Suppressor macrophage treated with lipopolysaccharide for 1 hour (primary cell): ENCODE measurements at places on chromosomes 2 and 18.

DNA sequence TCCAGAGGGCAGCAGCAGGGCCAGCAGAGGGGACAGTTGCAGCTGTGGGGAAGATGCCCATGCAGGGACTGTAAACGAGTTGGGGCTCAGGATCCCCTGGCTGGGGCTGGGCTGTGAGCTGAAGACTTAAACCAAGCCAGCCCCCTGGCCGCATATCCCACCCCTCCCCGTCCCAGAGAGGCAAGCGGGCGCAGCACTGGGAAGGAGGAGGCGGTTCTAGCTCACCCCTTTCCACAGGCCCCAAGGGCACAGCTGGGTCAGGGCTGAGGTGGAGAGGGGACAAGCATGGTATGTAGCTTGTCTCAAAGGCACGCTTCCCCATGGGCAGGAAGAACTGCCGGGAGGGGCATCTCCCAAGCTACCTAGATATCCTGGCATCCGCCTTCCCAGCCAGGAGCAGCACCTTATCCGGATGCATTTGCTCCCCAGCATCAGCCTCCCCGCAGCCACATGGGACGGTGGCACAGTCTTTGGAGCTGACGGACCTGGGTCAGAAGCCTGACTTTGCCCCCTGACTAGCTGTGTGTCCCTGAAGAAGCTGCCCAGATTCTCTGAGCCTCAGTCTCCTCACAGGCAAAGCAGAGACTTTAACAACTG lies 75.9 kb downstream of the TFCP2L1 start:
- DNase-seq: no peak

DNA sequence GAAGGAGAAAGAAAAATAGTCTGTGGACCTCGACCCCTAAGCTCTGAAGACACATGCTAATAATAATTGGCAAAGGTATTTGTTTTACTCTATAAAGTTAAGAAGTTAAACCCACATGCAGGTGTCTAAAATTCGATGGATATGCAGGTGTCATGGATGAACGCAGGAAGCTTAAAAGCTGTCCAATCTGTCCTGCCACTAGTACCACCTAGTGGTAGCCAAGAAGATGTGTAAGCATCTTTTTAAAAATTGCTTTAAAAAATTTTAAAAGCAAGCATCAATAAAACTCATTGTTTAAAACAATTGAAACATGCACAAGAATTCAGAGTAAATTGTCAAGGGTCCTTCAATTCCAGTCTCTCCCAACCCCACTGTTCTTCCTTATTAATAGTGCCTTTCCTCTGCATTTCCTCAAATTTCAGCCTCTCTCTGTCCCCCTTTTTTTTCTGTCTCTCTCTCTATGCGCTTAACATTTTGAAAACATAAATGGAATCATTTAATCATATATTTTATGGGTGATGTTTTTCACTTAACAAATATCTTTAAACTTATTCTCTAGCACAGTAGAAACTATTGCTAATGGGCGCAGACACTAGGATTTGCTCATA lies 30.6 kb upstream of the PPP3R1 start:
- DNase-seq: peak; percentile 29

- DNase-seq: no peak
Observed at GRCh38 chr18:28248653-28249052, 71.7 kb upstream of the CDH2 start.

GRCh38 chr2:98036349-98037000 lies 40.7 kb upstream of the TMEM131 start:
- no peak for DNase-seq

DNA sequence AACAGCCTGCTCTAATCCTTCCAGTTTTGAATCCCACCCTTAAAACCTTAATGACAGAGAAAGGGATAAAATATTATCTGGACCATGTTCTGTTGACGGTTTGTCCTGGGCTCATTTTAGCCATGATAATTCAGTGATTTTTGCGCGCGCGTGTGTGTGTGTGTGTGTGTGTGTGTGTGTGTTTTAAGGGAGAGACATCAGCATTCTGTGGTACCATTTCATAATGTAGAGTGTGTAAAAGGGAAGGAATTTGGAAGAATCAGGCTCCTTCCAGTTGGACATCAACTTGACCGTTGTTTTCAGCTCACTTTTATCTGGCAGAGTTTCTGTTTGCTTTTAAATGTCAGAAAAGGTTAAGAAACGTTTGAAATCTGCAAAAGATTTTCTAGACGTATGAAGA lies 535.5 kb downstream of the TNS1 start:
- DNase-seq: no peak

DNA sequence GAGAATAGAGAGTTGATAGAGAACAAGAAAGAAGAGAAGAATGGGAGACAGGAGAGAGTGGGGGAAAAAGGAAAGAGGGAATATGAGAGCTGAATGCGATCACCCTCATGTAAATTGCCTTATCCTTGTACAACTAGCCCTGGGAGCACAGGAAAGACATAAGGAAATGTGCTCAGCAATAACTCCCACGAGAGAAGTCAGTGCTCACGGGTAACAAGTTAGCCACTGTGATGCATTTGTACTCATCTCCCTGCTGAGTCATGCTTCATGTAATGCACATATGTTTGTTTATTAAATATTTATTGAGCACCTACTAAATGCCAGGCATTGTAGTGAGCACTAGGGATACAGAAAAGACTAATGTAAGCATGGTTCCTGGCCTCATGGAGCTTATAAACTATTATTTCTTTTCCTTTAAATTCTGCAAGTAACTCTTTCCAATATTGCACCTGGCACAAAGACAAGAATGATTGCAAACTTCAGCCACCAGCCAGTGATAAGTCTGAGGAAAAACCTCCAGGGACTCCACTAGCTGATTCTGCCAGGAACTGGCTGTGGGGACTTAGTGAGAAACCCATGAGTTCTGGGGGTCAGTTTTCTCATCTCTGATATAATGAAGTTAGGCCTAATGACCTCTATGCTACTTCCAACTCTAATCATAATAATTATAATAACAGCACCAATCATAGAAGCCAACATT lies 124.1 kb downstream of the LNPK start:
- no peak for DNase-seq

- DNase-seq: no peak
Observed at GRCh38 chr2:218020966-218021535, 18.3 kb upstream of the TNS1 start.

- DNase-seq: no peak
Observed at GRCh38 chr2:184444217-184444616, 154.1 kb upstream of the ZNF804A start.

DNA sequence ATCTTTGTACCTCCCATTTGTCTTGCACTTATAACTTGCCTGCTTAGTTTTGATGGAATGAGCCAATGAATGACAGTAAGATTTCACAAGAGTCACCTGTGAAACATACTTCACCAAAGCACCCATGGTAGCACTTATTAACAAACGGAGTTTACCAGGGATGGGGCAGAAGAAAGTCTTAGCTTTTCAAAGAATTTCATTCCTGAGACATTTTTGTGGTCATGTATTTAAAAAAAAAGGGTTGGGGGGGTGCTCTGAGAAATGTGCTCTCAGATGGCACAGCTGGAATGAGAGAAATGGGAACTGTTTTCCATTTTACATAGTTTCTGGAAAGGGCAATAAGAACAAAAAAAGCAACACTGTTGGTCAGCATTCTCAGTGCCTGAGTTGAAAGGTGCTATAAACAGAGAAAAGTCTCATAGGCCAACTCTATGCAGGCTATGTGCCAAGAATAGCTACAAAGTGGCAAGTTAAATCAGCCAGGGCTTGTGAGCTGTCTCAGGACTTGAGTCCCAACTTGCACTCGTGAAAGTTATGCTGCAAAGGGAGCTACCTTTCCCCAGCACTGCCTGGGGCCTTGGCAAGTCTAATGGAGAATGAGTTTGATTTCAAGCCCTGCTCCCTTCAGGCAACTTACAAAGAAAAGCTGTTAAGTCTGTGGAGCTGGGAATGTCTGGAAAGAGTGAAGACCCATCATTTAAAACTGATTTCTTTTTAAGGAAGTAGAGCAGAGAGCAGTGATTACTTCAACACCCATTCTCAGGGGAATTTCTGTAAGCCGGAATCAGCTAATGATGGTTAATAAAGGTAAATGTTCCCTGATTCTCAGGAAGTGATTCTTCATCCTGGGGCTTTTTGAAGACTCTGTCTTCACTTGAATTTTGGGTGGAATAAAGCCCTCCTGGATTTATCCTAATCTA lies 170.6 kb downstream of the SLC8A1 start:
- no peak for DNase-seq

DNA sequence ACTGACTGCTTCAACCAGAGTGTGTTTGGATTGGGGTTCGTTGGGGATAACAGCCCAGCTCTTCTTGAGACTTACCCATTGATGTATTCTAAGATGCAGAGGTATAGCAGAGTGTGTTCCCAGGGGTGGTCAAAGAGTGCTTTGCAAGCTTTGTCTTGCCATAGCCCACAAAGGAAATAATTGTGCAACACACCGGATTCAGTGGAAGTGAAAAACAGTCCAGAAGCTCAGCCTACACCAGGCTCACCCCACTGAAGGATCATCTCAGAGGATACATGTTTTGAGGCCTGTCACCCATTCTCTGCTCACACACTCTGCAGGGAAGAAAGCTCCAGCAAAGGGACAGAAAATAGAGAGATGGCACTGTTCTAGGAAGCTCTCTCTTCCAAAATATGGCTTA lies 9.6 kb downstream of the CACNB4 start:
- DNase-seq: peak; percentile 43

GRCh38 chr2:191705084-191705483 lies 27.1 kb downstream of the NABP1 start:
- DNase-seq: no peak

DNA sequence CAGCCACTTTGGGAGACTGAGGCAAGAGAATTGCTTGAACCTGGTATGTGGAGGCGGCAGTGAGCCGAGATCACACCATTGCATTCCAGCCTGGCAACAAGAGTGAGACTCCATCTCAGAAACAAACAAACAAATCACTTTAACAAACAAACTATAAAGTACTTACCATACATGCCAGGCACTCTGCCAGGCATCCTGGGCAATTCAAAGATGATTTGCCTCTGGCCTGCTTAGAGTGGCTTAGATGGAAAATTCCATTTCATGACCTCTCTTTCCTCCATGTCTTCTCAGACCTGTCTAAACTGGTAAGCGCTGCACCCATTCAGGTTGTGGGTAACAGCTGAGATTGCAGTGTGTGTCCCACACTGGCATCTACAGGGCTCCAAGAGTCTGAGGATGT lies 273.2 kb downstream of the BCL2 start:
- no peak for DNase-seq

DNA sequence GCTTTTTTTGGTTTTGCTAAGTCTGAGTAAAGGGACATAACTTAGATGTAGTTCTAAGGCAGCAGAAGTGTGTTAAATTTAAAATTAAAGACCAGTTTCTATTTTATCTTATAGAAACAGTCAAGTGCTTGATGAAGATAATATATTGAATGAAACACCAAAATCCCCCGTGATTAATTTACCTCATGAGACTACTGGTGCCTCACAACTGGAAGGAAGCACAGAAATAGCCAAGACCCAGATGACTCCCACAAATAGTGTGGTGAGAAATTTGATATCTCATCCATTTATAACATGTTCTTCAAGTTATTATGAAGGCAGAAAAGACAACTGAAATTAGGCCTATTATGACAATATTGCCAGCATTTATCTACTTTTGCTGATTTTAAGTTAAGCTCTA lies 45.6 kb downstream of the APLF start:
- peak; percentile 23 for DNase-seq

DNA sequence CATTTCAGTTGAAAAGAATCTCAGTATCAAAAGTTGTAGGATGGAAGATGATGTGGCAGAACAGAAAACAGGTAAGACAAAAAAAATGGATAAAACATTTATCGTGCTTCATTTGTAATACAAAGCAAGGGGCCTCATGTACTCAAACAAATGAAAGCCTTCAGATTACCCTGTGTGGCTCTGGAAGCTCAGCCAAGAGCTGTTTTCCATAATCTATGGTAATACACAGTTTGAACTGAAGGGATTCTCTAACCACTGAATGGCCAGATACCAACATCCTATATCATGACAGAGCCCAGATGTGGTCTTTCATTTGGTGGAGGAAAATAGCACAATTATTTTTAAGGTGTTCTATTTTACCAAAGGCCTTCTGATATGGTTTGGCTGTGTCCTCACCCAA lies 272.1 kb upstream of the RND3 start:
- no peak for DNase-seq

DNA sequence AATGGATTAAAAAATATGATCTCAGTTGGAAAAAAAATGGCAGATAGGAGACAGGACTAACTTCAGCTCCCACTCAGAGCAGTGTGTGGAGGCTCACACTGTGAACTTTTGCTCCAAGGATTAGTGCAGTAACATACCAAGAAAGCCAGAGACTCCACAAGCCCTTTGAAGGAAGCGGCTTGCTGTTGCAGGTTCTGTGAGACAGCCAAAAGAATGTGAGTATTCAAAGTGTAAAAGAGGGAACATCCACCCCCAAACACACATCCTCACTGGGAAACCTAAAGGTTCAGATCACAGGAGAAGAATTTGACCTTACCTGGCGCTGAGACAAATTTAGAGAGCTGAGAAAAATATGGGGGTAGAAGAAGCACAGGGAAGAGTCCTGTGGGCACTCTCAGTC lies 77.5 kb downstream of the FAM171B start:
- DNase-seq: no peak

DNA sequence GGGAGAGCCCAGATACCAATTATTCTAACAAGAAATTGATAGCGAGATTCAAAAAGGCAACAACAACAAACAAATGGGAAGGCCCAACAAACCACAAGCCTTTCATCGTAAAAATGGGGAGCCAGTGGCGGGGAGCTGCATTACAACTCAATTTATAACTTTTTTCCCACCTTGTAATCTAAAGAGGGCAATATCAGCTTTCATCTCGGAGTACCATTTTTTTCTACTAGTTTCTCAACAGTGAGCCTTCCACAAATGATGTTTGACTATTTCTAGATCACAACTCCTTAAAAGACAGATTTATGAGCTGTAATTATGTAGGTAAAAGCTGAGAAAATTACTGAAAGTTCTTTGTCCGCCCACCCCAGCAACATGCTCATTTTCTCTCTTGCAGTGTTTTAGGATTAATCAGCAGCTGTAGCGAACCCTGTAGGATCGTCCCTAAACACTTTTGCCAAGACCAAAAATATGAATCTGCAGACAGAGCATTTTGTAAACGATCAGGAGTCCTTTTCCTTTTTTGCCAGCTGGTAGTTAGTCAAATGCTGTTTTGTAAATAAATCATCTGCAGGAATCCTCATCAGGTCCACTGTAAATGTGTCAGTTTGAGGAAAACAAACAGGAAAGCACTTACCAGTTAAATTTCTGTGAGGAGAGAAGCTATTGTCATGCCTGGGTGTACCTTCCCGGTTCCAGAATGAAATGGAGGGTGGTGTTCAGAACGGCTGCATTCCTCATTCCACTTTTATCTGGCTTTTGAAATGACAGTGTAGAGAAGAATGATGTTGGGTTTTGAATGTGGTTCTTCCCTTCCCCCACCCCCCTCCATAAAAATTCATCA lies 53.2 kb downstream of the EEF1B2 start:
- DNase-seq: no peak
